ENCODE measurements at places on chromosomes 13 and 19. TPM values are rescaled to one million over a fixed set of nuclear protein-coding genes. Genes with fewer than 3 reads are reported as not detected.
A peak's percentile ranks its signal among the peaks of the same experiment; 100 is the strongest.

- H3K27me3 ChIP-seq, result no peaks in the 10 kb centered on the region
- no peak overlapping the region for H3K4me3 ChIP-seq
- H3K4me1 ChIP-seq, result no peaks in the 10 kb centered on the region
- no peaks in the 10 kb centered on the region for H3K36me3 ChIP-seq
Observed at GRCh38 chr13:39818953-39819352, 163.5 kb downstream of the COG6 start.

DNA sequence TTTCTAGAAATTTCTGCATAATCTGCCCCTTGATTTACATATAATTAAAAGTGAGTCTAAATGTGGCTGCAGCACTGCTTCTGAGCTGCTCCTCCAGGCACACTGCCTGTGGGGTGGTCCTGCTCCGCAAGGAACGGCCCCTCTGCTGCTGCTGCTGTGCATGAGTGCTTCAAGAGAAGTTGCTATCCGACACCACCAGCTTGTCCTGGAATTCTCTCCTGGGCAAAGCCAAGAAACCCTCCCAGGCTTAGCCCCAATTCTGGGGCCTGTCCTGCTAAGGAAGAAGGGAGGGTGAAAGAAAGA lies 7.5 kb upstream of the PDCD5 start:
- no peaks in the 10 kb centered on the region for H3K4me1 ChIP-seq
- no peak overlapping the region for H3K4me3 ChIP-seq
- no peaks in the 10 kb centered on the region for H3K27me3 ChIP-seq
- H3K27ac ChIP-seq, result no peak overlapping the region
- H3K36me3 ChIP-seq, result no peaks in the 10 kb centered on the region

DNA sequence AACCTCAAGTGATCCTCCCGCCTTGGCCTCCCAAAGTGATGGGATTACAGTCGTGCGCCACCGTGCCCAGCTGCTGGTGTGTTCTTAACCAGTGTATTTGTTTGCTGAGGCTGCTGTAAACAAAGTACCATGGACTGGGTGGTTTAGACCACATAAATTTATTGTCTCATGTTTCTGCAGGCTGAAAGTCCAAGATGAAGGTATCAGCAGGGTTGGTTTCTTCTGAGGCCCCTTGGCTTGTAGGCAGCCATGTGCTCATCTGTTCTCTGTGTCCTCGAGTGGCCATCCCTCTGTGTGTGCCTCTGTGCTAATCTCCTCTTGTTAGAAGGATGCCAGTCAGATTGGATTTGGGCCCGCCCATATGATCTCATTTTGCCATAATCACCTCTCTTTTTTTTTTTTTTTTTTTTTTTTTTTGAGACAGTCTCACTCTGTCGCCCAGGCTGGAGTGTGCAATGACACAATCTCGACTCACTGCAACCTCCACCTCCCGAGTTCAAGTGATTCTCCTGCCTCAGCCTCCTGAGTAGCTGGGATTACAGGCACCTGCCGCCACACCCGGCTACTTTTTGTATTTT lies 31.8 kb downstream of the PEX11G start:
- H3K27ac ChIP-seq, result no peak overlapping the region
- H3K4me3 ChIP-seq, result no peak overlapping the region
- H3K36me3 ChIP-seq, result peaks cover 75% of the 10 kb centered on the region
- no peak for DNase-seq
- peaks cover 12% of the 10 kb centered on the region for H3K4me1 ChIP-seq
- H3K27me3 ChIP-seq, result no peaks in the 10 kb centered on the region

HCN2 gene
- 2.2 TPM for total RNA-seq

KCNJ14 gene
- 0.53 TPM for total RNA-seq

KL gene
- total RNA-seq, result not detected

CLC gene
- total RNA-seq, result not detected

- no peaks in the 10 kb centered on the region for H3K27me3 ChIP-seq
- DNase-seq, result peak; percentile 100
- peak overlapping the region; percentile 54 for H3K27ac ChIP-seq
- H3K36me3 ChIP-seq, result peaks cover 6% of the 10 kb centered on the region
- H3K4me1 ChIP-seq, result peaks cover 5% of the 10 kb centered on the region
Observed at GRCh38 chr19:2950286-2951124, 5.7 kb upstream of the ZNF77 start.

PIBF1 gene
- total RNA-seq, result 15.3 TPM

DNA sequence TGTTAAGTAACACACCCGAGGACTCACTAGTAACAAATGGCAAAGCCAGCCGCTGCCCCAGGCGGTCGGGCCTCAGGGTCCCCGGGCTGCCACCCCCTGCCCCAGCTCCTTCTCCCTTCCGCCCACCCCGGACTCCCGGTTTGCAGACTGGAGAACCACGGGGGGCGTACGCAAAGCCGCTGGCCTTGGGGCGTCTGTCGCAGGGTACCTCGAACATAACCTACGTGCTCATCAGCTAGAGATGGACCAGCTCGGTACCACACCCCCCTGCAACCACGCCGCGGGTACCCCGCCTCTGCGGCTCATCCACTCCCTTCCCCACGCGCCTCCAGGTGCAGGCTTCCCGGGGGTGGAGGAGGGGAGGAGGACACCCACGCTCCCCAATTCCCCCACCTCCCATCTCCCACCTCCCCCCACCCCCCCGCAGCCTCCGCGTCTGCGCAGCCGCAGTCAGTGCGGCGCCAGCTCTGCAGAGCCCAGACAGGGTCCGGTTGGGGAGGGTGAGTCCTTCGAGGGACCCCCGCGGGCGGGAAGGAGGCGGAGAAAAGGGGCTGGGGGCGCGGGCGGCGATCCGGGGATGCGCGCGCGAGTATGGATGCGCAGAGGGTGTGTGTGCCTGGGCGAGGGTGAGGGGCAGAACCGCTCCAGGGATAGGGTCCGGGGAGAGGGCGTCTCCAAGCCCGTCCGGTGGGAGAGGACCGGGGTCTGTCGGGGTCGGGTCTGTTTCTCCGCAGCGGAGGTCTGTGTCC lies at the start of gene SMIM17:
Gene SMIM17, plus strand, starts transcription at position 449 of the 749 bp plus-strand sequence. CDS start 2,509 bp downstream, outside the sequence.
- no peaks in the 10 kb centered on the region for H3K27me3 ChIP-seq
- no peaks in the 10 kb centered on the region for H3K4me1 ChIP-seq
- DNase-seq, result no peak
- no peak within 1 kb of the TSS for H3K27ac ChIP-seq
- H3K4me3 ChIP-seq, result no peak within 1 kb of the TSS

GRCh38 chr19:2016041-2016807 lies 710 bp upstream of the BTBD2 start:
- no peak overlapping the region for H3K27ac ChIP-seq
- H3K4me1 ChIP-seq, result 0 out of 2 replicates have a peak, but pooled peaks cover 3% of the 10 kb centered on the region
- peak overlapping the region; percentile 21 for H3K4me3 ChIP-seq
- no peaks in the 10 kb centered on the region for H3K36me3 ChIP-seq
- DNase-seq, result no peak

GRCh38 chr13:105474983-105475610 lies 1060.4 kb downstream of the EFNB2 start:
- H3K4me3 ChIP-seq, result no peak overlapping the region
- DNase-seq, result no peak
- H3K27ac ChIP-seq, result no peak overlapping the region
- no peaks in the 10 kb centered on the region for H3K36me3 ChIP-seq

- H3K4me1 ChIP-seq, result no peaks in the 10 kb centered on the region
- H3K27ac ChIP-seq, result no peak overlapping the region
- no peak for DNase-seq
Observed at GRCh38 chr13:101025925-101026324, 351.3 kb upstream of the TMTC4 start.

APOC4 gene
- not detected for total RNA-seq

SIGLEC5 gene
- not detected for total RNA-seq

DNA sequence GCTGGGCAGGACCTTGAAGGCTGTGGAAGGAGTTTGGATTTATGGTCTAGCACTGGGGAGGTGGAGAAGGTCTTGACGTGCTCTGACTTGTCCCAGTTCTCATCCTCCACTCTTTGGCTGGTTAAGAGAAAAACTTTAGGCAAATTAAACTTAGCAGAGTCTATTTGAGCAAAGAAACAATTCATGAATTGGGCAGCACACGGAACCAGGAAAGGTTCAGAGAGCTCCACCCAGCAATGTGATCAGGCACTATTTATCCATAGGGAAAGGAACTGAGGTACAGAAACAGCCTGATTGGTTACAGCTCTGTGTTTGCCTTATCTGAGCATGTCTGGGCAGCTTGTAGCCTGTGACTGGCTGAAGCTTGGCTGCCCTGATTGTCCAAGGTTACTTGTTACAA lies 45.4 kb upstream of the CYP2B6 start:
- no peak overlapping the region for H3K4me3 ChIP-seq
- peaks cover 5% of the 10 kb centered on the region for H3K4me1 ChIP-seq
- H3K27ac ChIP-seq, result no peak overlapping the region
- H3K27me3 ChIP-seq, result no peaks in the 10 kb centered on the region
- no peaks in the 10 kb centered on the region for H3K36me3 ChIP-seq
- no peak for DNase-seq

ZNF541 gene
- total RNA-seq, result not detected

- DNase-seq, result peak; percentile 62
- peaks cover 6% of the 10 kb centered on the region for H3K27me3 ChIP-seq
- no peak overlapping the region for H3K27ac ChIP-seq
- no peaks in the 10 kb centered on the region for H3K36me3 ChIP-seq
Observed at GRCh38 chr13:95380468-95381211, 79.4 kb upstream of the ABCC4 start.

NXNL1 gene
- not detected for total RNA-seq

IFNL1 gene
- total RNA-seq, result not detected

- no peaks in the 10 kb centered on the region for H3K36me3 ChIP-seq
- no peak overlapping the region for H3K4me3 ChIP-seq
- H3K27me3 ChIP-seq, result no peaks in the 10 kb centered on the region
- DNase-seq, result no peak
Observed at GRCh38 chr19:4642625-4643024, 3.3 kb downstream of the TNFAIP8L1 start.

B9D2 gene
- total RNA-seq, result 3.3 TPM

ATP4B gene
- not detected for total RNA-seq

DNA sequence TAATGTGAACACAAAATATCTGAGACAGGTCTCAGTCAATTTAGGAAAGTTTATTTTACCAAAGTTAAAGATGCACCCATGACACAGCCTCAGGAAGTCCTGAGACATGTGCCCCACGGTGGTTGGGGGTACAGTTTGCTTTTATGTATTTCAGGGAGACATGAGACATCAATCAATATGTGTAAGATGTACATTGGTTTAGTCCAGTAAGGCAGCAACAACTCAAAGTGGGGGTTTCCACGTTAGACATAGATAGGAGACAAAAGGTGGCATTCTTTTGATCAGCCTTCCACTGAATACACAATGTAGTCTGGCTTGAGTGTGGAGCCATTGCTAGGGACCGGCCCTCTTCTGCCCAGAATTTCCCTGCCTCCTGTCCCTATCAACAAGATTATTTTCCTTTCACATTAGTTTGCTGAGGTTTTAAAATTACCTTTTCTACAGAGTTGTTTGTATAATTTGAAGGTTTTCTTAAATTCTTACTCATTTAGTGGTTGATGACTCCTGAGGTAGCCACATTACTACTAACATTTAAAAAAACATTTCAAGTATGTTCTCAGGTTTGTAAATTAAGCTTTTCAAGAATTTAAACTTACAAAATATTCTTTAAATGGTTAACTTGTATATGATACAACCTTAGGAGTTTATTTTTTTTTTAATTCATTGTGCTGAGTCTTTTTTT lies 33.2 kb downstream of the RNASEH2B start:
- H3K4me3 ChIP-seq, result no peak overlapping the region
- H3K27ac ChIP-seq, result no peak overlapping the region
- H3K27me3 ChIP-seq, result no peaks in the 10 kb centered on the region
- H3K36me3 ChIP-seq, result peaks cover 8% of the 10 kb centered on the region
- no peaks in the 10 kb centered on the region for H3K4me1 ChIP-seq
- no peak for DNase-seq

- DNase-seq, result no peak
- no peak overlapping the region for H3K27ac ChIP-seq
- H3K36me3 ChIP-seq, result no peaks in the 10 kb centered on the region
- H3K4me1 ChIP-seq, result no peaks in the 10 kb centered on the region
- H3K4me3 ChIP-seq, result no peak overlapping the region
Observed at GRCh38 chr13:84946192-84946591, 853.0 kb downstream of the SLITRK6 start.

DNA sequence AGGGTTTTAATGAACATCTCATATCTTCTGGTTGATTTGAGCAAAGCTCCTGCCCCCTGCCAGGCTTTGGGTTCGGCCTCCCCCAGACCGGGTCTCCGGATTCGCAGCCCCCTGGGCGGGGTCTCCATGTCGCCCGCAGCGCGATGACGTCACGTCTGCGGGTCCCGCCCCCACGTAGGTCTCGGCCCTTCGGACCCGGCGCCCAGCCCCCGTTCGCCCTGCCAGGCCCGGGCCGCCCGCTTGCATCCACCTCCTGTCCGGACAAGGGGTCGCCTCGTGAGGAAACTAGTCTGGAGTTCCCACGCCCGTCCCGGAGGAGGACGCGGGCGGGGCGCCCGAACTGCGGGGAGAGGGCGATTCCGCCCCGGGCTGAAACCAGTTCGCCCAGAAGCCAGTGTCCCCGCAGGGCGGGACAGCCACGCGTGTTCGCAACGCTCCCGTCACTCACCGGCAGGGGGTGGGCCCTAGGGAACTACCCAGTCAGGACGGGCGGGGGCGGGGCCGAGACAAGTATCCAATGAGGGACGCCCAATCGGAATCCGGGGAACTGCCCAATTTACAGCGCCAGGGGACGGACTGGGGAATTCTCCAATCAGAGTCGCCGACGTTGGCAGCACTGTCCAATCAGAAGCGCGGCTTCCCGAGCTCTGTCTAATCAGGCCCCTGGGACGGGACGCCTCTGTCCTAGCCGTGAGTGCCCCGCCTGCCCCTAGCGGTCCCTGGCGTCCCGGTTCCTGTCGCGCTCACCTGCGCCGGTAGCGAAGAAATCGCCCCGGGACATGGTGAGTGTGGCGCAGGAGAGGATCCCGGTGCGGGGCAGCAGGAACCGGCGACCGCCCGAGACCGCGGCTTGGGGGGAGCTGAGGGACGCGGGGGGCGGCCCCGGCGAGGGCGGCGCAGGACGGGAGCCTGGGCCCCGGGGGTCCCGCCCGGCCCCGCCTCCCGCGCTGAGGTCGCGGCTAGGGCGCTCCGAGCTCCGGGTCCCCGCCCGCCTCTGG lies at the start of gene ZNF555:
Gene ZNF555, plus strand, starts transcription at position 682 of the 998 bp plus-strand sequence. Its CDS starts 98 bp downstream, at position 780.
- peak within 1 kb of the TSS; percentile 71 for H3K27ac ChIP-seq
- peak; percentile 99 for DNase-seq

A1BG gene
- total RNA-seq, result 23.6 TPM

DNA sequence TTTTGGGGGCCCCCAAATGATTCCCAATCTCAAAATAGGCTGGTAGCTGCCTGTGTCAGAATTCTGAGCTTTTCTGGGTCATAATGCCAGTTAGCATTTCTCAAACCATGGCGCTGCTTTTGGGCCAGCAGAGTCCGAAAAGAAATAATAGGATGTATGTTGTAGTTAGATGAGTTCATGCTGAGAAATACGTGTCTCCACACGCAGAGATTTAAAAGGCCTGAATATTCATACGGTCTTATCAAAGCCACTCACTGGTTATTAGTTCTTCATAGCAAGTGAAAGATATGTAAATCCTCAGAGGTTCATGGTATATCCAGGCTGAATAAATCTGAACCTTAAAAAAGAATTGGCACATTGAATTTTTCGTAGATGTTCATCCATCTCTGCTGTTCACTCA lies 124.5 kb downstream of the SHISA2 start:
- H3K4me1 ChIP-seq, result peaks cover 19% of the 10 kb centered on the region
- H3K27me3 ChIP-seq, result no peaks in the 10 kb centered on the region
- no peak for DNase-seq
- no peak overlapping the region for H3K4me3 ChIP-seq
- no peaks in the 10 kb centered on the region for H3K36me3 ChIP-seq
- no peak overlapping the region for H3K27ac ChIP-seq

- H3K4me3 ChIP-seq, result no peak overlapping the region
- no peaks in the 10 kb centered on the region for H3K36me3 ChIP-seq
Observed at GRCh38 chr19:30448386-30449077, 76.3 kb downstream of the ZNF536 start.

GRCh38 chr19:7729831-7730285 lies 2.1 kb downstream of the CLEC4G start:
- H3K27me3 ChIP-seq, result peaks cover 37% of the 10 kb centered on the region
- no peak overlapping the region for H3K27ac ChIP-seq
- H3K4me1 ChIP-seq, result no peaks in the 10 kb centered on the region
